ENCODE measurements at places on chromosomes 1 and 21.

GRCh38 chr1:222552882-222553281, 5.0 kb upstream of the HHIPL2 start:
- DNase-seq: no peak

DNA sequence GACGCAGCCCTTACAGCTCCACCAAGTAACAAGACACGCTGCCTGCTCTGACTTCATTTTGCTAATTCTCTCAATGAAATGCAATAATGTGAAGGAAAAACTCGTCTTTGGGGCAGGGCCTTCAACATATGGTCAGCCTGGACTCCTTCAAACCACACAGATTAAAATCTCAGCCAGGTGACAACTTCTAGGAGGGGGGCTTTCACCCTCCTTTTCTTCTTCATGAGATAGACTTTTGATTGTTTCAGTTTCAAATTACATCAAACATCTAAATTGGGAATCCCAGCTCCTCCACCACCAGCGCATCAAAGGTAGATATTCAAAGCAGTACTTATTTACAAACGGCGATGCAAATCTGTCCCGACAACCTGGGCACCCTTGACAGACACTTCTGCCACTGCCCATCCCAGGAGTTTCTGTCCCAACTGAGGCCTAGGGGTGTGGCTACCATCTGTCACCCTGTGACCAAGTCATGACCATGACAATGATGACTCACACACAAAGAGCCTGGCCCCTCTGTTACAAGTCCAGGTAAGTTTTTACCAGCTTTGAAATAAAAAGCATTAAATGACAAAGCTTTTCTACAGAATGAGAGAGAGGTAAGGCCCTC, 29.7 kb downstream of the SSBP3 start:
- DNase-seq: no peak

GRCh38 chr1:110307239-110307974, 31.8 kb upstream of the RBM15 start:
- no peak for DNase-seq

- no peak for DNase-seq
Observed at GRCh38 chr1:228219962-228220780, 12.3 kb downstream of the OBSCN start.

DNA sequence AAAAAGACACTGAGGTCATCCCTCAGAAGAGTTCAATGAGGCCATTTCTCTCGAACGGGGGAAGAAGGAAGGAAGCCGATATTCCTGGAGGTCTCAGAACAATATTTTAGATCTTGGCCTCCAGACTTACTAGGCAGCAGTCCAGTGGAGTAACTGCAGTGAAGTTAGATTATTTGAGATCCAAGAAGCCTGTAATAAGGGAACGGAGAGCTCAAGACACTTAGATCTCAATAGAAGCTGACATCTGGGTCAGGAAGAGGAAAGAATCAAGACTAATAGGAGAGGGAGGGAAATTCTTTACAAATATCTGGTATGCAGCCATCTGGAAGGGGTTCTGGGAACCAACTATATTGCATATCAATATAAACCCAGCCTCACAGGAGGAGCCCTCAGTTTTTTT, 13.6 kb upstream of the ENAH start:
- no peak for DNase-seq

GRCh38 chr1:111204201-111204982, 3.9 kb upstream of the DENND2D start:
- no peak for DNase-seq

DNA sequence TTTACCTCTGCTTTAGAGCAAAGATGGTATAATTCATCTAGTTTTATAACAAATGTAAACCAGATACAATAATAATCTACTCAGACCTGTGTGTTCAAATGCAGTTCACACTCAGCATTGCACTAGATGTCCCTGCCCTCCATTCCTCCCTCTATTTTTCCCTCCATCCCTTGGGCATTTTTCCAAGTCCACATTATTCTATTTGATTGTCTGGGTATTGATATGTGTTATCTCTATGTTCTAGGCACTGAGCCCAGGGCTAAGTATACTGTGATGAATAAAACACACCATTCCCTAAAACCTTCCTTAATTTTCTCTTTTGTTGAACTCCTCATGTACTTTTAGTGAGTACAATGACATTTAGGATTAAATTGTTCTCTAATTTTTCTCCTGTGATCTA, 66.2 kb upstream of the HMCN1 start:
- no peak for DNase-seq

DNA sequence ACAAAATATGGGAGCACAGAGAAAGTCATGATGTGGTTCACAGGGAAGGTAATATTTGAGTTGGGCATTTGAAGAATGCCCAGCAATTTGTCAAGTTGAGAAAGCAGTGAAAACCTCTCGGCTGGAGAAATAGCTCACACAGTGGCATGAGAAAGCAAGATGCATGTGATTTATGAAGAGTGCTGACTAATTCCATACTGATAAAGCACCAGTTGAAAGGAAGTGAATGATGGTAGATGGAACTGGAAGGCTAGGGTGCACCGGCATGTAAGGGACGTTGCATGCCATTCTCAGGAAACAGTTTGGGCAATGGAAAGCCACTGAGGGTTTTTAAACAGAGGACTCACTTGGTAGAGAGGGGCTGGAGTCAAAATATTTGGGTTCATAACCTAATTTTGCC, 53.5 kb upstream of the MTF2 start:
- DNase-seq: no peak

- DNase-seq: no peak
Observed at GRCh38 chr1:65225179-65225578, 77.2 kb downstream of the AK4 start.

GRCh38 chr21:20451046-20451445, 547.2 kb upstream of the NCAM2 start:
- no peak for DNase-seq

DNA sequence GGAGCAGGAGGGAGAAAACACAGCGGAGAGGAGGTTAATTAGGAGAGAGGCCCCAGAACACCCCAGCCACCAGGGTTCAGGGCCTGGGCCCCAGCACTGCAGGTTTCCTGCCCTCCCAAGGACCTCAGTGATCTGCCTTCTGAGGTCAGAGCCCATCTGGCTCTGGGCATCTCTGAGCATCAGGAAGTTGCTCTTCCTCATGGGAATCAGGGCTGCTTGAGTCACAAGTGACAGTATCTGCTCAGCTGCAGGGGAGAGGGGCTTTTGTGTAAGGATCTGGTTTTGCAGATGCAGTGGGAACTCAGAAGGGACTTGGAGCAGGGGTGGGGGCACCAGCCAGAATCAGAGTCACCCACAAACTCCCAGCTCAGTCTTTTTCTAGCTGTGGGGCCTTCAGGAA, 472.1 kb downstream of the PTPRU start:
- DNase-seq: no peak

DNA sequence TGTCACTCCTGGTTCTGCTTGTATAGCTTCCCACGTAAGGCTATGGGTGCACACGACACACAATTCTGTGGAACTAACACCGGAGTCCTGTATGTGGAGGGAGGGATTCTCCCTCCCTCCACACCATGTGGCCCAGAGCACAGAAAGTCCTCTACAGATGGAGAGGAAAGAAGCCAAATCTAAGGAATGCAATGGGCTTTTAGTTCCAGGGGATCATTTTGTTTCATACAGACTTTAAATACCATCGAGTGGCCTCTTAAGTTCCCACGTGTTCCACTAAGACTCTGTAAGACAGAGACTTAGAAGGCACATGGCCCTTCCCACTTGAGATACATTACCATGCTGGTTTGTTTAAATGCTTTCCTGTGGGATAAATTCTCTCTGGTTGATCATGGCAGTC, 156.0 kb downstream of the TGFB2 start:
- DNase-seq: no peak

- DNase-seq: no peak
Observed at GRCh38 chr1:42845866-42846256, 552 bp upstream of the ZNF691 start.

DNA sequence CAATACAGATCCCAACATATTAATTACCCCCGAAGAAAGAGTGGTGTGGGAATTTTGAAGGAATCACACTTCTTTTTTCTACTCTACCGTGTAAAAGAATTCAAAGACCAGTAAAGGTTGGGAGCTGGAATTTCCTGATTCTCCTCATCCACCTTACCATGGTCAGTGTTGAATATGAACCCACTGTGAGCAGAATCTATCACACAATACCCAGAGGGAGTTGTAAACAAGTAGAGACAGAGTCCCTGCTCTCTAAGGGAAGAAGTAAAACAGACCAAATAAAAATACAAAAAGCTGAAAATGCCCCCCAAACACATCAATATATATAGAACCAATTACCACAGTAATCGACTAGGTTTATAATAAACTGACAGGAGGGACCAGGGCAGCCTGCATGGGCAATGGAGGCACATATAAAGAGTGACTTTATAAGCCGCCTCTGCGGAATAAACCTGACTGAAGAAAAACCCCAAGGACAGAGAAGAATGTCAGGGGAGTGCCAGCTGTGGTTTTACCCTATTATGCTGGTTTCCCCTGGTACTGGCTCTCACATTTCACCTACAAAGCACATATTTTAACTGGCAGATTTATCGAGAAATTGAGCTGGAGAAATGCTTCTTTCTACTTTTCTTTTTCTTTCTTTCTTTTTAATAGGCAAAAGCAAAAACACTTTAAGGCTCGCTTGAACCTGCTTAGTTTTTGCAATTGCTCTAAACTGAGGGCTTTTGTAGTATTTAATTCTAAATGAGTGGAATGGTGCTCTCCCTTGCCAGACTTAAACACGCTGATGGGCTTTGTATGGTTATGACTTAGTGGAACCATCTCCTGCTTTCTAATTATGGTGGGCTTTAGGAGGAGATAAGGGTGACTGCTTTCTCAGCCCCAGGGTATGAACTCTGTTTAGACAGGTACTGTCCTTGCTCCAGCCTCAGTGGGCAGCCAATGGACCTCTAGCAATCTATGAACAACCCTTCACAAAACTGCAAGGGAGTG, 244.8 kb downstream of the ASTN1 start:
- DNase-seq: no peak

DNA sequence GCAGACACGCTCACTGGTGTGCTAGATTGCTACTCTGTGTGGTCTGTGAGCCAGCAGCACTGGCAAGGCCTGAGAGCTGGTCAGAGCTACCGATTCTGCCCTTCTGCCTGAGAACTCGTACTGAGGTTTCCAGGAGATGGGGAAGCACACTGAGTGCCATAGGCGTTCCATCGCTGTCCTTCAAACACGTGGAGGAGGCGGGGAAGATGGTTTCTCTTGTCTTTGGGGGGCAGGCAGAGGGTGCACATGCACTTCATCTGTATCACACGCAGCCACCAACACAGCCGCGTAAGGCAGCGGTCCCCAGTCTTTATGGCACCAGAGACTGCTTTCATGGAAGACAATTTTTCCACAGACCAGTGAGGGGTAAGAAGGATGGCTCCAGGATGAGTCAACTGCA, 23.8 kb upstream of the MX1 start:
- DNase-seq: no peak

- DNase-seq: no peak
Observed at GRCh38 chr1:117793413-117793812, 136.0 kb downstream of the GDAP2 start.

GRCh38 chr1:26786437-26787380, 1.0 kb upstream of the PIGV start:
- no peak for DNase-seq

DNA sequence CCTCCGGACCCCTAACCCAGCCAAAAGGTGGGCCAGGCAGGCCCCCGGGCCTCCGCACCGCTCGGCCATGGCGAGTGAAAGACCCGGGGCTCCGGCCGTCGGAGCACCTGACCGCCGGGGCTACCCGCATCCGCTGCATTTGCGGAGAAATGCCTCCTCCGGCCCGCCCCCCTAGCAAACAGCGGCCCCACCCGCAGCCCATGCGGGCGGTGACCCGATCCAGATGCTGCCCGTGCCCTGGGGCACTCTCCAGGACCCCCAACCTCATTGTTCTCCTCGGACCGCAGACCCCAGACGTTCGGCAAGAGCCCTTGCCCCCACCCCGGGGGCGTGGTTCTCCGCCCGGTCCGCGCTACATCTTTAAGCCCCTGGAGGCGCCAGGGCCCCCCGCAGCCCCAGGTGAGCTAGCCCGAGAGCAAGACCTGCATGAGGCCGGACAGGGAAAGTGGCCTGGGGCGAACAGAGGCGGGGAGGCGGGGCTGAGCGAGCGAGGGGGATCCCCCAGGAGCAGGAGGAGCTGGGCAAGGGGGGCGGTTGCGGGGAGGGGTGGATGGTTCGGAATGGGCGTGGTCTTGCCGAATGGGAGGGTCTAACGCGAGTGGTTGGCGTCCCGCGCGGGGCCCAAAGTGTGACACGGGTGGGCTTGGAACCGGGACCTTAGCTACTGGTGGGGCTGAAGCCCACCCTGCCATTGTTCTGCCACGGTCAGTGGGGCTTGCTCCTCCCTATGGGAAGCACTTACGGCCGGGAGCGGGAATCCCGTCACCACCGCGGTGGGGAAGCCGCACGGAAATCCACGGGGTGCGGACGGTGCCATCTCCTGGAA, 6.3 kb upstream of the CRYBG2 start:
- DNase-seq: no peak

GRCh38 chr1:1755426-1755825, 22.8 kb downstream of the NADK start:
- DNase-seq: no peak

- no peak for DNase-seq
Observed at GRCh38 chr1:204885790-204886189, 15.1 kb downstream of the NFASC start.

GRCh38 chr1:29551123-29551936, 315.0 kb downstream of the PTPRU start:
- no peak for DNase-seq

DNA sequence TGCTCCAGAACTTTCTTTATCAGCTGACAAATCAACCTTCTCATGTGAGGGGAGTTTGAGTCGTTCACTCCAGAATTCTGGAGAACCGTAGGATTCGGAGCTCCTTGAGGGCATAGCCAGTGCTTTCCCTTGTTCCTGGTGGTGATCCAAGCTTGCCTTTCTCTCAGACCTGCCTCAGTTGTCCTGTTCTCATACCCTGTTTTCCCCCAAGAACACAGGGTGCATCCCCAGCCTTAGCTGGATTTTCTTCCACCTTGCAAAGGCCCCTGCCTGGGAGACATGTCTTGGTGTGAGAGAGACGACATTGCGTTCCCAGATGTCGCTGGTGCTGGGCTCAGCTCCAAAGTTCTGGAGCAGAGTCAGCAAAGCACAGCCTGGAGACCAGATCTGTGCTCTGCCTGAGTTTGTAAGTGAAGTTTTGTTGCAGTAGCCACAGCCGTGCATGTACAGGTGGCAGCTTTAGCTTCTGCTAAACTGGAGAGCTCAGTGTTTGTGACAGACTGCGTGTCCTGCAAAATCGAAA, 40.0 kb downstream of the ABCG1 start:
- DNase-seq: peak; percentile 56

- DNase-seq: no peak
Observed at GRCh38 chr21:46145840-46146691, 9.3 kb downstream of the FTCD start.

DNA sequence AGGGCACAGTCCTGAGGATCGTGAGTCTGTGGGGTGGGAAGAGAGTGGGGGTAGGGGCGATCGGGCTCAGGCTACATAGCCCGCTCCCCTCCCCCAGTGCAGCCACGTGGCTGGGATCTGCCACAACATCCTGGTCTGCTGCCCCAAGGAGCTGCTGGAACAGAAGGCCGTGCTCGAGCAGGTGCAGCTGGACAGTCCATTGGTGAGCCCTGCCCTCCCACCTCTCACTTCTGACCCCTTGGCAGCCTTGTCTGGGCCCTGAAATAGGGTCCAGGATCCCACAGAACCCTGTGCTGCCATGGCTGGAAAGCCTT, 5.0 kb downstream of the CNKSR1 start:
- no peak for DNase-seq

- DNase-seq: no peak
Observed at GRCh38 chr1:85546748-85547147, 33.8 kb upstream of the CCN1 start.

GRCh38 chr1:203045821-203046594, 19.7 kb downstream of the PPFIA4 start:
- DNase-seq: peak; percentile 77

GRCh38 chr1:176205332-176205914, 1.7 kb downstream of the COP1 start:
- DNase-seq: no peak

All from dorsolateral prefrontal cortex (tissue), 122 donors.